ENCODE measurements at places on chromosomes 7 and 10.

DNA sequence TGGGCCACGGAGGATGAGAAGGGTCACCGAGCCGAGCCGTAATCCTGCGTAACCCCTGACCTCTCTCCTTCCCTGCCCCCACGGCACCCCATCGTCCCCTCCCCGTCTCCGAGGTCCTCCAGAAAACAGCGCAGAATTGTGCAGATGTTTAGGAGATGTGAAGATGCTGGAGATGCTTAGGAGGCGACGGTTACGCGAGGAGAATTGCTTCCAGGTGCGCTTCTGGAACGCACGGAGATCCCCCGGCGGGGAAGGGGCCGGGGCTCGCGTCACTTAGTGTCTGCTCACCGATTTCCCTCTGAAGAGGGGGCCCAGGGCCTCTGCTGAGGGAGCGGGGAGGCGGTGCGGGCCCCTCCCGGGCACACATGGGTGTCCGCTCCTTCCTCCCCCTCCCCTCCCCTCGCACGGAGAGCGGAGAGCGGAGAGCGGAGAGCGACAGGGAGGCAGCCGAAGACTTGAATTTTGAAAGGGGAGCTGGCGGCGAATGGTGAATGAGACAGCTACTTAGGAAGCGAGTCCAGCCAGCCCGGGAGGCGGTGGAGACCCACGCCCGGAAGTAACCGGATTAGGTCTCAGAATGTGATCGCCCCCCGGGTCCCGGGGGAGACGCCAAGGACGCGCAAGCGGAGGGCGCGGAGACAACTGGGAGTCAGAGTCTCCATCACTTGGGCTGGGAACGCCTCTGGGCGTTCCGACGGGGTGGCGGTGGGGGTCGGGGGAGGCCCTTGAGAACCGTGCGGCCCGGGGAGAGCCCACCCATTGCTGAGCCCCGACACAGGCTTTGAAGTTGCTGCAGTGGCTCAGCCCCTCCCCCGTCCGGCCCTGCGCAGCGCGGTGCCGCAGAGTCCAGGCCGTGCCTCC lies 8.7 kb upstream of the EN2 start:
- DNase-seq: no peak

- DNase-seq: no peak
These were observed 249.4 kb downstream of the CACNA2D1 start for GRCh38 chr7:82194016-82194643.

DNA sequence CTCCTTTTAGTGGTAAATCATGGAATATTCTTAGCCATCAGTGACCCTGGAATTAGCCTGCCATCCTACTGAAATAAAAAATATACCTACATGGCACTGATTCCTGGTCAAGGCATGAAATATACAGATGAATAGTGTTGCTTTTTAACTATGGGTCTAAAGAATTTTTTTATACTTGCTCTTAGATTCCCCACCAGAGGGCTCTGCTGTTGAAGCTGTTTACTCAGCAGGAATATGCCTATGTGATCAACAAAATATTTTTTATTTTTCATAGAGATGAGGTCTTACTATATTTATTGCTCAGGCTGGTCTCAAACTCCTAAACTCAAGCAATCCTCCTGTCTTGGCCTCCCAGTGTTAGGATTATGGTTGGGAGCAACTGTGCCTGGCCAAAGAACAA lies 13.5 kb downstream of the ZC3HC1 start:
- DNase-seq: peak; percentile 21

- no peak for DNase-seq
These were observed 11.4 kb downstream of the RABGEF1 start for GRCh38 chr7:66751945-66752344.

DNA sequence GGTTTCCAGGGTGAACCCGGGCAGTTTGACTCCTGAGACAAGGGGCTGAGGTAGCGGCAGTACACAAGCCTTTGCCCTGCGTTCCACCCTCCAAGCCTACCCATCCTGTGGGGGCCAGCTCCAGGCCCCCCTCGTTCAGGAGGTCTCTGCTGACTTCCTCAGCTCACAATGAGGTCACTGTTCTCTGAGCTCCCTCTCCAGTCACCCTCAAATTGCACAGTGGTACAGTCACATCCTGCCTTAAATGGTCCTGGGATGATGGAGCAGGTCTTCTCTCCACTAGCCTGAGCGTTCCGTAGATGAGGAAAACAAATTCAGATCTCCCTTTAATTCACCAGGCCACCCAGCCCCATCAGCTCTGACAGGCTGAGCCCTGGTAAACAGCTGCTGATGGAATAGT lies 90.2 kb downstream of the SH3PXD2A start:
- DNase-seq: no peak

GRCh38 chr10:49560526-49560925 lies 21.6 kb upstream of the ERCC6 start:
- no peak for DNase-seq

DNA sequence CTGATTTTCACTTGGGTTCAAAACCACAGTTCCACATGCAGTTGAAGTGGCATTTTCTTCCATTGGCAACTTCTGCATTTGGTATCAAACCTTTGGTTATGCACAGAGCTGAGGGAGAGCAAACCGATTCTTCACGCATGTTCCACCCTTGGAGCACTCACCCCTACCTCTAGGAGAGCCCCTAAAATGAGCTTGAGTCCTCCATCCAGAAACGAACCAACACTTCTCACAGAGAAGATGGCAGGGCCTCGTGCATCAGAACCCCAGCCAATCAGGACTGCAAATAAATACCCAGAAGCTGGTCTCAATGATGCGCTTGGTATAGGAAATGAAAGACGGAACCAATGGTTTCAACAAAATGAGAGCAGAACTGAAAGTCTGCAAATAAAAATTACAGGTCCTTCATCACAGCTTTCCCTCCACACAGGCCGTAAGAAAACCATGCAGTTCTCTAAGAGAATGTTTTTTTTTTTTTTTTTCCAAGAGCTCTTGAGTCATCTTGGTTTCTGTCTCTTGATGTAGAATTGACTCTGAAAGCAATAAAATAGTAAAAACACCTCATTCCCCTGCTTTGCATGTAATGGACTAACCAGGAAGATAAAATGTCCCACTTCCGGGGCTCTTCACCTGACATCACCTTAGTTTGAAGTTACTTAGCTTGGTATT lies 23.9 kb downstream of the KLF6 start:
- no peak for DNase-seq

GRCh38 chr7:12316925-12317324 lies 86.7 kb downstream of the VWDE start:
- no peak for DNase-seq

DNA sequence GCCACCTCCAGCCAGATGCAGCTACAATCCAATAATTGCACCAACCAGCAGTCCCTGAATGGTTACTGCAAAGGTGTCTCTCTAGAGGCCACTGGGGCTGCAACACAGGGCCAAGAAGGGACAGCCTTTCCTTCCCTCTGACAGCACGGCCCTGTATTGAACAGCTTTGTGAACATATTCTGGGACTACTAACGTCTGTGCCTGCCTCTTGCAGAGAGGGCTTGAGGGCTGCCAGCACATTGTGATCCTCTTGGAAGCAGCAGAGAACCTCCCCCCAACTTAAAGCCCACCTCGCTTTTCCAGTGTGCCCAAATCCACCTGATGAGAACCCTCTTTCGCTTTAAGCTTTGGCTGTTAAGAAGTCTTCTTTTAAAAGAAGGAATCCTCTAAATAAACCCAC lies 415.9 kb downstream of the RPS24 start:
- no peak for DNase-seq
